ENCODE measurements at places on chromosomes 2 and 18.
A peak's percentile ranks its signal among the peaks of the same experiment; 100 is the strongest.

DNA sequence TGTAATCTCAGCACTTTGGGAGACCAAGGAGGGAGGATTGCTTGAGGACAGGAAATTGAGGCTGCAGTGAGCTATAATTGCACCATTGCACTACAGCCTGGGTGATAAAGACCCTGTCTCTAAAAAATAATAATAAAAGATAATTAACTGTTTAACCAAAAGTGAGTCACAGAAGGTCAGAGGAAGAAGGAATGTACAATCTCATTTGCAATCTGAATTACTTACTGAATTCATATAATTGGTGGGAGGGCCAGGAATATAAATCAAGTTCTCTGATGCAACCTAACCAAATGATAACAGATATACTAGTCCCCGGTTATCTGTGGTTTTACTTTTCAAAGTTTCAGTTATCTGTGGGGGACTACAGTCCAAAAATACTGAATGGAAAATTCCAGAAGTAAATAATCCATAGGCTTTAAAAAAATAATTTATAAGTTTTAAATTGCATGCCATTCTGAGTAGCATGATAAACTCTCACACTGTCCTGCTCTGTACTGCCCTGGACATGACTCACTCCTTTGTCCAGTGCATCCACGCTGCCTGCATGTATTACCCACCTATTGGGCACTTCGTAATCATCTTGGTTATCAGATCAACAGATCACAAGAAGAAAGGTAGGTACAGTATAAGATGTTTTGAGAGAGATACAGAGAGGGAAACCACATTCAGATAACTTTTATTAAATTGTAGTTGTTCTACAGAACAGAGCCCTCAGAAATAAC lies 12.8 kb upstream of the MATN3 start:
- no peak for DNase-seq

GRCh38 chr2:10305254-10305635 lies 2.5 kb downstream of the HPCAL1 start:
- no peak for DNase-seq

- DNase-seq, result no peak
These were observed 23.8 kb upstream of the YWHAQ start for GRCh38 chr2:9654452-9655100.

GRCh38 chr2:46146866-46147502 lies 150.2 kb upstream of the EPAS1 start:
- no peak for DNase-seq

- no peak for DNase-seq
These were observed 51.9 kb upstream of the SEMA4C start for GRCh38 chr2:96921561-96922319.

- DNase-seq, result no peak
These were observed at the start of gene LONRF2 for GRCh38 chr2:100321866-100322820. TSS of gene LONRF2 (minus strand) at chr2:100322501. CDS start at chr2:100322093, 408 bp downstream.

DNA sequence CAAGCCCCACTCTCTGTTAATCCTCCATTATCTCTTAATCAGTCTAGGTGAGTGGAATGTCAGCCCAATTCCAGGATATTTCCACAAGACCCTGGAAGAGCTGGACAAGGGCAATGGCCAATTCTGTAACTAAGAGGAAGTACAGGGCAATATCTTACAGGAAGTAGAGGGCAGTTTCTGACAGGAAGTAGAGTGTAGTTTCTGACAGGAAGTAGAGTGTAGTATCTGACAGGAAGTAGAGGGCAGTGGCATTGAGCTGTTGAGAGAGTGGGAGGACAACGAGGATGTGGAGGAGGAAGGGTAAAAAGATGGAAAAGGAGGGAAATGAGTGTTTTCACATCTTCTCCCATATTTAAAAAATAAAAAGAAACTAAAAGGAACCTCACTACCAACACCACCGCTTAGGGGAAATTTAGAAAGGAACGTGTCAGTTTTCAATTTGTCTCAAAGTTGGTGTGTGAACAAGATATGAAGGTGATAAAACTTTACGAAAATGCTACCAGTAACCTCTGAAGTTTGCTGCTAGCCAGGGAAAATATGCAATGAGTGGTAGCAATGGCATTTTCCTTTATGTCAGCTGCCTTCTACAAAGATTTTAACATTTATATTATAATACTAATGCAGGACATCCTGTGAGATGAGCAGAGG lies 430.9 kb upstream of the HNRNPA3 start:
- no peak for DNase-seq

GRCh38 chr2:128465246-128466170 lies 146.8 kb upstream of the HS6ST1 start:
- DNase-seq, result peak; percentile 20

- no peak for DNase-seq
These were observed 79.3 kb downstream of the PLA2R1 start for GRCh38 chr2:159982842-159983785.

GRCh38 chr18:10022365-10022764 lies 108.5 kb downstream of the VAPA start:
- no peak for DNase-seq

Data from liver (tissue), 10 donors.